ENCODE measurements at places on chromosomes 7 and 10.

DNA sequence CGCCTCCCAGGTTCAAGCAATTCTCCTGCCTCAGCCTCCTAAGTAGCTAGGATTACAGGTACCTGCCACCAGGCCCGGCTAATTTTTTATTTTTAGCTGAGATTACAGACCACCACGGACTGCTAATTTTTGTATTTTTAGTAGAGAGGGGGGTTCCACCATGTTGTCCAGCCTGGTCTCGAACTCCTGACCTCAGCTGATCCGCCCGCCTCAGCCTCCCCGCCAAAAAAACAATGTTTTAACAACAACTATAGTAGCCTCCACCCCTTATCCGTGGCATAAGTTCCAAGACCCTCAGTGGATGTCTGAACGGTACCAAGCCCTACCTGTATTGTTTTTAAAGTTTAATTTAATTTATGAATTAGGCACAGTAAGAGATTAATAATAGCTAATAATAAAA, 48.2 kb downstream of the GNA12 start:
- DNase-seq = no peak

DNA sequence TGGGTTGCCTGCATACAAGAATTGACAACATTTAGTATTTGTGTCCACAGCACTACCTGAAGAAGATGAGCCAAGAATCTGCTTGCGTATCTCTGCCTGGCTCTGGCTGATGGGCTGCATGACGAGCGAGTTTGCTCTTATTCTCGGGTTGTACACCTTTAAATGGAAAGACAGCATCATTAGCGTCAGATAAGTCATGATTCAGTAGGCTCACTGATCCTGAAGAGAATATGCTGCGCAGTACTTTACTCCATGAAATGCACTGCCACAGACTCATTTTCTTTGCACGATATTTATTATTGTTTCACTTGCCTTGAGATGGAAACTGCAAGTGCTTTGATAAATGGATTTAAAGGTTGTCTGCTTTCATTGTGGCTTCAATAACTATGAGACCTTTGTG, 28.6 kb downstream of the DHX32 start:
- DNase-seq = no peak

- no peak for DNase-seq
Observed at GRCh38 chr10:102519246-102519825, 15.6 kb downstream of the SUFU start.

- no peak for DNase-seq
Observed at GRCh38 chr10:4022473-4022872, 237.5 kb upstream of the KLF6 start.

DNA sequence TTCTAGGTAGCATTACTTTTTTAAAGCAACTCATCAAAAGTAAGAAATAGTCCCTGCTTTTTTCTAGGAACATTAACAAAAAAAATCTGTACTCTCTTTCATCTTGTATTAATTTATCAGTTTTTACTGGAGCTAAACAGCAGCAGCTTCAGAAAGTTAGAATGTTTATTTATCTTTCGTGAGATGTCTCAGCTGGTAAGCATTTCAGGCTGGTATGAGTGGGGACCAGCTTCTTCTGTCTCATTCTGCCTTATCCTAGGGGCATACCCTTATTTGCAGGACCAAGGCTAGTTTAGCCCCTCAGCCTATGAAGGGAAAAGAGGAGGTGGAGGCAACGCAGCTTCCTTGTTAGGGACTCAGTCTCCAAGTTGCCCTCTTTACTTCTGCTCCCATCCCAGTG, 35.1 kb downstream of the LANCL2 start:
- no peak for DNase-seq

DNA sequence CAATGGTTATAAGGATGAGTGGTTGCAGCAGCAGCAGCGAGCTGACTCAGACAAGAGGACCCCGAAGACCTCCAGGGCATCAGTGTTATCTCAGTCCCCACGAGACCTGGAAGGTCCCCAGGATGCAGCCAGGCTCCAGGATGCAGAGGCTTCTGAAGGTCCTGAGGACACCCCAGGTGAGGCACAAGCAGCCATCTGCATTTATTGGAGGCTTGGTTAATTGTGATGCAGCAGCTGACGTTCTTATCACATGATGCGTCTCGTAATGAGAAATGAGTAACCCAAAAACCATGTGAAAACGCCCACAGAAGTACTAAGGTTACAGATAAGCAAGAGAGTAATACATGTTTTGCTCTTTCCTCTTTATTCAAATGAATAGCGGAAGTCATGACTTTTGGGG, 17.4 kb downstream of the C7orf57 start:
- DNase-seq = no peak

DNA sequence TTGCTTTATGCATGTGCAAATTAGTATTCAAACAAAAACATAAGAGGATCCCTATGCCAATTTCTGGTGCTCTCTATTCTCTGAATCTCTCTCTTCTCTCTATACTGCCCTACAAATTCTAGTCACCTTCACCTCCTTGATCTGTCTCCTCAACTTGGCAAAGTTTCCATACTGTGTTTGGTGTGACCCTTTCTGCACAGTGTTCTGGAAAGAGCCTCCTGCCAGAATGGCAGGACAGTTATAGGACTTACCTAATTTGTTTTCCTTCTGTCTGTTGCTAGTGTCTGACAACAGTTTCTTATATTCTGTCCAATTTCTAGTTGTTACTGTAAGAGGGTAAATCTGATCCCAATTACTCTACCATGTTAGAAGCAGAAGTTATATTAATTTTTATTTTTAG, 34.3 kb downstream of the MAPK8 start:
- no peak for DNase-seq

DNA sequence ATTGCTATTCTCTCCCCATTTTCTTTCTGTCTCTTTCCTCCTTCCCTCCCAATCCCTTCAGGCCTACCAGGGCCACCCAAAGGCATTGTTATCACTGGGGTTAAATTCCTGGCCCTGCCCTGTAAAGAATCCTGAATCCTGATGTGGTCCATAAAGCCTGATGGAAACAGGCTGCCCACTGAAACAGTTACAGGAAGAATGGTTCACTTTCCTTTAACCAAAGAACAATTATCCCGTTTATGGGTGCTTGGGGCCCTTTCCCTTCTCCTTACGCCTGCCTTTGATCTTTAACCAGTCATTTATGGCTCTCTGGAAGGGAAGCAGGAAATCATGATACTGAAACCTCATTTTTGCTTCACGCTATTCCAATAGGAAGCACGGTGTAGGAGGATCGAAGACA, 273.1 kb upstream of the NEBL start:
- no peak for DNase-seq

DNA sequence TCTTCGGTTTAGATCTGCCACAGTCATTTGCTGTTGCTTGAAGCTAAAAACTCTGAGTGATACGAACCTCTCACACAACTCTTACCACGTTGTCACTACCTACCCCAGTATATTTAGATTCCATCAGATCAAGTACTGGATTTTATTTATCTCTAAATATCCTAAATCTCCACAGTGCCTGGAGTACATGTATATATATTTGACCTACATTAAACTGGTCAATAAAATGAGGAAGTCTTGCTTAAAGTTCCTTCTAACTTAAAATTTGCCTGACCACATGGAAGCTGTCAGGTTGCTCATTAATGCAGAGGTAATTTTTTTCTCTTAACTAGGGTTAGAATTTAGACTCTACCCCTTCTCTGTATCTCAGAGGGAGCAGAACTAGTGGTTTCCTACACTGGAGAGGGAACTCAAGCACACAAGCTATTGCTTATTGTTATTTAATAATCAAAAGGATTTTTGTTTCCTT, 3.1 kb upstream of the MACC1 start:
- no peak for DNase-seq

GRCh38 chr7:154259396-154259795, 207.2 kb downstream of the DPP6 start:
- DNase-seq = no peak

- DNase-seq = no peak
Observed at GRCh38 chr10:34151481-34151880, 663.6 kb downstream of the PARD3 start.

GRCh38 chr7:91436655-91437054, 172.4 kb downstream of the FZD1 start:
- DNase-seq = no peak

- DNase-seq = no peak
Observed at GRCh38 chr10:77296534-77297392, 340.8 kb downstream of the KCNMA1 start.

Measured in stimulated activated CD8-positive, alpha-beta memory T cell treated with anti-CD3 and anti-CD28 coated beads, Interleukin-2, amount 100 ng/mL, for 48 hours (primary cell).